ENCODE measurements at places on chromosomes 1 and 21.

- DNase-seq = no peak
Measured at GRCh38 chr1:2463396-2463795, 12.7 kb upstream of the PLCH2 start.

DNA sequence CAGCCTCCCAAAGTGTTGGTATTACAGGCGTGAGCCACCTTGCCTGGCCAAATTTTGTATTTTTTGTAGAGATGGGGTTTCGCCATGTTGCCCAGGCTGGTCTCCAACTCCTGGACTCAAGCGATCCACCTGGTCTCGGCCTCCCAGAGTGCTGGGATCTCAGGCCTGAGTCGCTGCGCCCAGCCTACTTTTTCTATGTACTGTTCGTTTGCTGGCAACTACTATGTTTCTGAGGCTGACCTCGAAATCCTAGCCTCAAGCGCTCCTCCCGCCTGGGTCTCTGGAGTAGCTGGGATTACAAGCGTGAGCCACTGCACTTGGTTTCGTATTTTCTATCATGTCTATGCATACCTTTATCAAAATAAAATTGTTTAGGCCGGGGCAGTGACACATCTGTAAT lies 675 bp upstream of the TEKT2 start:
- DNase-seq = peak; percentile 30

DNA sequence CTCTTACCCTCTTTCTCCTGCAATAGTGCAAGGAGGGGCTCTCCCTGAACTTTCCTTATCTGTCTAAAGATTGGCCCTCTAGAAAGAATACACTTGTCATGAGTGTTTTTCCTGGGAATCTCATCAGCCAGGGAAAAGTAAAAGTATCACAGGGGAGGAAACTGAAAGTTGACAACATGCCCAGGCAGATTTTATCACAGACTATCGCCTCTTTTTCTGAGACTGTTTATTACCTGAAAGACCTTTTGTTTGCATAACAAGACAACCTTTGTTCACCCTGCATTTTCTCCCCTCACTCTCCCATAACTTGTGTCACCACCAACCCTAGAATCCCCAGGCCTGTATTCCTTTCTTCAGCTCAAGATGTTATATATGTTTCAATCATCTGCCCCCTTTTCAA lies 794.7 kb upstream of the ADAMTS5 start:
- no peak for DNase-seq

DNA sequence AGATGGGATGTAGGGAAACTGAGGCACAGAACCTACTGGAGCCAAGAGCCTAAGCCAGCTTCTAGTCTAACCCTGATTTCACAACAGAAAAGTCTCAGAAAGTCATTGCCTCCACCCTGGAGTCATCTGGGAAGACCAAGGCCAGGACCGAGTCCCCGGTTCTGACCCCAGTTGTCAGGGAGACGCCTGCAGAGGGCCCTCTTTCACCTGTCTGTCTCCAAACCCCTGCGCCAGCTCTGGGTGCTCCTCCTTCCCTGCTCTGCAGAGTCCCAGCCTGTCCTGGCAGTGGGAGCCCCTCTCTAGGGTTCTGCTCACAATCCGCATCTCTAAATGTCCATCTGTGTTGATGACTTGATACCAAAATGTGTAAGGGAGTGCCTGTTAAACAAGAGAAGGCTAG lies 149.7 kb downstream of the PGBD5 start:
- no peak for DNase-seq

DNA sequence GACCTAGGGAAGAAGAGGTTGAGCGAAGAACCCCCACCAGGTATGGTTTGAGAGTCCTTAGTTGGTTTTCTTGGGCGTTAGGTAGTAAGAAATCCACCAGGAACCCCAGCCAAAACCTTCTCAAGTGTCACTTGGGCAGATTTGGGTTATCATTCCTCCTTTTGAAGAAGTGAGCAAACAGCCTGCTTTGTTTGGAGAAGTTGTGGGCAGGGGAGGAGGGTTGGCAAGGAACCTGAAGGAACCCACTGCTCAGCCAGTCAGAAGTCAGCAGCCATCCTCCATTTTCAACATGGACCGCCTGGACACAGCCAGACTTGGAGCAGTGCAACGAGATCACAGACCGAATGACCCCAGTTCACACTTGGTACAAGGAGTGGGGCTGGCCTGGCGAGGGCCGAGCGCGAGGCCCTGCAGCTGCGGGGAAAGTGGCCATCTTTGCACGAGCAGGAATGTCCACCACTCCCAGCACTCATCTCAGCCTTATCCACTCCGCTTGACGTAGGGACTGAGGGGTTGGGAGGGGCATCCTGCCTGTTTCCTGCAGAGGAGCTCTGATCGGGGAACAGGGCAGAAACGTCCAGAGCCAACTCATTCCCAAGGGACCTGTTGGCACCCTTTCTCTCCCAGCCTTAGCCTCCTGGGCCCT lies 7.2 kb downstream of the ADPRS start:
- no peak for DNase-seq

- DNase-seq = peak; percentile 39
Measured at GRCh38 chr1:235022981-235023710, 105.5 kb downstream of the TOMM20 start.

DNA sequence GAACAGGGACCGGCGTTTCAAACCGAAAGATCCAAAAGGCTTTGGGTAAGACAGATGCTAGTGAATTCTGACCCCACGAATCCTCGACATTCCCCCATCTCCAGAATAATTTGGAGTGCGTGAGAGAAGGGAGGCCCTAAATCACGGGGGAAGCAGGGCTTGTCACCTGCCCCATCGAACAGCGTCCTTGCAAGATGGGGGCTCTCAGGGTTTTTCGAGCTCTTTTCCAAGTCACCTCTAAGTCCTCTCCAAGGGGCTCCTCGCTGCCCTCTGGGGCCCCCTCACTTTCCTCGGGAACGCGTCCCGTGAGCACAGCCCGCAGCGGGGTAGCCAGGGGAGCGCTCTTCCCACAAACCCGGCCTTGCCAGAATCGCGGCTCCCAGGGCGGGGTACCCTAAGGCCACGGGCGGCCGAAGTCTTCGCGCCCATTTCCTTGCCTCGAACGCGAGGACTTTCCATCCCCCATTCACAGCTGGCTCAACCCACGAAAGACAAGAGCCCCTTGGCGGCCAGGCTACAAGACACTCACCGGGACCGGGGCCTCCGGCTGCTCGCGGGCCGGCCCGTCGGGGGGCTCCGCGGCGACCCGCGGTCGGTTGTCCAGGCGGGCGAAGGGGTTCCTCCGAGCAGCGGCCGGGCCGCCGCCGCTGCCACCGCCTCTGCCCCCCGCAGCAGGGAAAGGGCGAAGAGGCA lies 546 bp downstream of the DONSON start:
- peak; percentile 48 for DNase-seq

All from ELF-1 (cell line).